Neural crest cell (in vitro differentiated cells): ENCODE measurements at places on chromosomes 5 and 9.
A peak's percentile ranks its signal among the peaks of the same experiment; 100 is the strongest.

GRCh38 chr9:70553707-70554673 is 139.5 kb upstream of the KLF9 start:
- DNase-seq, result no peak

DNA sequence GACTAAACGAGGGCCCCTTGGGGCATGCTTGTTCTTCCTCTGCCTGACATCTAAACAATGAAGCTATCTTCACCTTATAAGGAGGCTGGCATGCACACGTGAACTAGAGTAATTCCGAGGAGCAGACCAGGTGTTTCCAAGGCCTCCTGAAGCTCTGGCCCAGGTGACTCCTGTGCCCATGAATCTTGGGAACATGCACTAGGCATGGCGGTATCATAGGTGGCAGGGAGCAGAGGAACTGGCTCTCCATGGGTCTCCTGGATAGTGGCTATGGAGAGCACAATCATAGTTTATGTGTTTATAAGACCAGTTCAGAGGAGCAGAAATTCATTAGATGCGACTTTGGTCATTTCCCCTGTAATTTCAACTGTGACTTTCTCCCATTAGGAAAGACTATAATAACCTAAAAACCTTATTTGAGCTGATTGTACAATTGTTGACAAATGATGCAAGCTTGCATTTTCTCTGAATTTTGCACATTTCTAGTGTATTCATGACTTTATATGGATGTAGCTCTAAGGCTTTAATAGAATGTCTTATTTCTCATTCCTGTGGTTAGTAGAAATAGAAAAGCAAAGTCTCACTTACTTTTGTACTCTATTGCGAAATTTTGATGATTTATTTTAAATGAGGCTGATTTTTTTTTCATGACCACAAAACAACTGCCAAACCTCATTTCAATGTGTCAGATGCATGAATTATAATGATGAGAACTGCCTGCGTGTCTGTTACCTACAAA is 135.3 kb upstream of the RPS23 start:
- no peak for DNase-seq

DNA sequence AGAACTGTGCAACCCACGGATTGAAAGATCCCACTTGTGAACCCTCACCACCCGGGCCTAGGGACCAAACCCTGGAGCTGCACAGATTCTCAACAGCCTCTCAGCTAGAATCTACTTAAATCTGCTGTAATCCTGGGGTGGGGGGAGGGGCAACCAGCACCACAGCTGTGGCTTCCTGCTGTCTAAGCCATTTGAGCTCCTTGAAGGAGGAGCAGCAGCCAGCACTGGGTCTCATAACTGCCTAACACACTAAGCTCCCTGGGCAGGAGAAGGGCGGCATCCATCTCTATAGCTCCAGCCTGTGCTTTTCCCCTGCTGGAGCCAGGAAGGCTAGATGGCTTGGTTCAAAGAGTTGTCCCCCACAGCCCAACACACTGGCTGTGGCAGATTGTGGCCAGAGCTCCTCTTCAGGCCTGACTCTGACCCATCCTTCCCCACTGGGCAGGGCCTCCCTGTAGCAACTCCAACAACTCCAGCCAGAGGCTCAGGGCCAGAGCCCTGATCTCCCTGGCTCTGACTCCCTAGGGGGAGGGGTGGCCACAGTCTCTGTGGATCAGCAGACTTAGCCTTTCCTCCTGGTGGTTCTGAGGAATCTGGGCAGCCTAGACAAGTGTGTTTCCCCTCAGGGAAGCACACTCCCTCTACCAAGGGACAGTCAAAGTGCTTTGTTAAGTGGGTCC is 72.0 kb upstream of the C9orf72 start:
- no peak for DNase-seq

DNA sequence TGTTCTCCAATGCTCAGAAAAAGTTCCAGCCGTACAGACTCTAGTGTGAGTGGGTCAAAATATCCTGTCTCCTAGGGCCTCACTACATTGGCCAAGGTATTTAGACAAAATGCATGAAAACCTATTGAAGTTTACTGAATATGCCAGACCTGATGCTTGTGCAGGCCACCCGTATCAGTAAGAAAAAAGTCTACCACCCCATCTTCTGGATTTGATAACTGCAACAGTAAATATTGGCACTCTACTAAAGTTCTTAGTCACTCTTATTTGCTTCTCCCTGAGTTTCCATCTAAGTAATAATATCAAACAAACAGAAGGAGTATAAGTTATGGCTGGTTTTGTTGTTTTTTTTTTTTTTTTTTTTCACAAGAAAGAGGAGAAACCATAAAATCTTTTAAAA is 627.7 kb upstream of the KLF4 start:
- DNase-seq, result no peak

DNA sequence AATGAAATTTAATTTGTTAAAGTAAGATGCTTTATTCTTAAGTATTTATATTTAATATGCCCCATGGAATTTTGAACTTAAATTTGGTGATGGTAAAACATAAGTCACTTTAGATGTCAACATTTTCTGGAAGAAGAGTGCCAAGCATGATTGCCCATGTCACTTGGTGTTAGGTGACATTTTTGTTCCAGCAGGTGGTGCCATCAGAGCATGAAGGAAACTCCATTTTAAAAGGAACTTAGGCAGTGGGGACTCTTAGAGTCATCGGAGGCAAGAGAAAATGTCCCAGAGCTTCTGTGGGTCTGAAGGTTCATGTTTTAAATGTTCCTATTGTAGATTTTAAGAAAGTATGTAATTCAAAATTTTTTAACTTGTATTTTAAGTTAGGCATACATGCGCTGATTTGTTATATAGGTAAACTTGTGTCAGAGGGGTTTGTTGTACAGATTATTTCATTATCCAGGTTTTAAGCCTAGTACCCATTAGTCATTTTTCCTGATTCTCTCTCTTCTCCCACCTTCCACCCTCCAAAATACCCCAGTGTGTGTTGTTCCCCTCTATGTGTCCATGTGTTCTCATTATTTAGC is 789.3 kb downstream of the SEMA5A start:
- peak; percentile 28 for DNase-seq

DNA sequence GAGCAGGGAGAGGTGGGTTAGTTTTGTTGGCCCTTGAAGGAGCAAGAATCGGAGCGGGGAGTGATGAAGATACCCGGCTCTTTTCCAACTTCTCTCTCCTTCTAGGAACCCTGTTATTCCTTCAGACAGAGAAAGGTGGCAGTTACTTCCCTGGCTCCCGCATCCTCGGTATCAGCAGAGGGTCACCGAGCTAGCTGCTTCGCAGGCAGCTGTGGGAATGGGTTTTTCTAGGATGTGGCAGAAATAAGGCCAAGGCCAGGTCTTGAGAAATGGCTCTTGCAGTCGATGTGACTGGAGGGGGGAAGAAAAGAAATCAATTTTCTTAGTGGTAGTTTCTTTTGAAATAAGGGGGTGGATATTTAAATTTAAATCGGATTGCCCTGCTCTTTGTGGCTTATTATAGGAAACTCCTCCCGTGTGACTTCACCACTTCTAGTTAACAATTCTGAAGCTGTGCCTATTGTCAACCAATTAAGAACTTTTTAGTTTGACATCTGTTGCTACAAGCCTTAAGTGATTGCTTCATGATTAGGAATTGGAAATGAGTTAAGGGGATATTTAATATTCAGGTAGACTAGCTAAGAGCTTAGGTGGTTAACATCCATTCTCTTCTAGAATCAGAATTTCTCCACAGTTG is 1.4 kb downstream of the SAP30L start:
- no peak for DNase-seq

DNA sequence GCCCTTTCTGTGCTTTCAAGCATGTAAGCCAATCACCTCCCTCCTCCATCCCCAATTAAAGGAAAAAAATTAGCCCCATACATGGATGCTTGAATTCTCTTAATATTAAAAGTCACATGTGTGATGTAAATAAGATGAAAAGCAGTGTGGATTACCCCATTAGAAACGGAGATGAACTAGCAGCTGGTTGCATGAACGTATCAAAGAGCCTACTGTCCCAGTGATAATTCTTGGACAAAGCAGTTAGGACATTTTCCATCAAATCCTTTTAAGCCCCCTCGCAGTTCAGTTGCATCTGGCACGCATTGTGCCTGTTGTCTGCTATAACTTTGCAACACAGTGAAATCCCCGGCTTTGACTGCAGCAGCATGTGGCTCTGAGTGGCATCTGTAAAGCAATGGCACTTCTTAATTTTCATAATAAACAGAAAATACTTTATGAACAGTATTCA is 285.6 kb downstream of the FBXL7 start:
- no peak for DNase-seq

DNA sequence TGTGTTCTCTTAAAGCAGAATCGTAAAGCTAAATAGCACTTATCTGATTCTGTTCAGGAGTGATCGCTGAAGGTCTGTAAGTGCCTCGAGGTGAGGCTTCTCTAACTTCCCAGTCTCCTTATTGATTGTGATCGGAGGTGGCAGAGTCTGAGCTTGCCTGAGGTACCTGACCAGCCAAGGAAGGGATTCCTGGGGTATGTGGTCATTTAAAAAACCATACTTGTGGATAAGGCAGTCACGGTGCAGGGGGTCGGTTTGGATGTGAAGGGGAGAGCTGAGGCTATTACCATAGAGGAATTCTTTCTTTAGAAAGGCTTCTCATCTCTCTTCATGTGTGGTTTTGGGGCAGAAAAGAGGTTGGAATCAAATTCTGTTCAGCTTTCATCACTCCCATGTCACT is 193.7 kb downstream of the TLE4 start:
- DNase-seq, result no peak

DNA sequence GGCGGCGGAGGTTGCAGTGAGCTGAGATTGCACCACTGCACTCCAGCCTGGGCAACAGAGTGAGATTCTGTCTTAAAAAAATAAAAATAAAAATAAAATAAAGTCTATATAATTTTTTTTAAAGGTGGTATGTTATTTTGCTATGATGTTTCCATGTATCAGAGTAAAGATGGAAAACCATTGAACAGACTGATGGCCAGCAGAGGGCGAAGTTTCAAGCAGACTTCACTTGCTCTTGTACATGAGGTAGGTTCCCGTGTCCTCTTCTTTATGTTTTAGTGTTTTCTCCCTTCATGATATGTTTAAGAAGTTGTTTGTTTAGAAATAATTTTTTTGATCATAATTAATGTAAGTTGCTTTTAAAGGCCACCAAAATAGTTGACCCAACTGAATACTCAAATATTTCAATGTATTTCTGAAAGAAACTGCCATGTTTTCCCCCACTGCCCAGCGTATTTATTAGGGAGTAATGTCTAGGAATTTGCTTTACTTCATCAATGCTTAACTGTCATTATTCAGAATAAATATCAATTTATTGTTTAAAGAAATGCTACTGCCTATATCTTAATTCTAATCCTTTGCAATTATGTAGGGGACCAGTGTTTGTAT is 146.4 kb downstream of the HACD4 start:
- peak; percentile 48 for DNase-seq

GRCh38 chr5:90231688-90232087 is 177.9 kb downstream of the CETN3 start:
- DNase-seq, result no peak

- no peak for DNase-seq
These were observed 16.9 kb downstream of the SEMA4D start for GRCh38 chr9:89480825-89481537.

- DNase-seq, result no peak
These were observed 64.9 kb upstream of the STK32A start for GRCh38 chr5:147169901-147170300.

GRCh38 chr9:18544456-18544855 is 70.5 kb downstream of the ADAMTSL1 start:
- no peak for DNase-seq

DNA sequence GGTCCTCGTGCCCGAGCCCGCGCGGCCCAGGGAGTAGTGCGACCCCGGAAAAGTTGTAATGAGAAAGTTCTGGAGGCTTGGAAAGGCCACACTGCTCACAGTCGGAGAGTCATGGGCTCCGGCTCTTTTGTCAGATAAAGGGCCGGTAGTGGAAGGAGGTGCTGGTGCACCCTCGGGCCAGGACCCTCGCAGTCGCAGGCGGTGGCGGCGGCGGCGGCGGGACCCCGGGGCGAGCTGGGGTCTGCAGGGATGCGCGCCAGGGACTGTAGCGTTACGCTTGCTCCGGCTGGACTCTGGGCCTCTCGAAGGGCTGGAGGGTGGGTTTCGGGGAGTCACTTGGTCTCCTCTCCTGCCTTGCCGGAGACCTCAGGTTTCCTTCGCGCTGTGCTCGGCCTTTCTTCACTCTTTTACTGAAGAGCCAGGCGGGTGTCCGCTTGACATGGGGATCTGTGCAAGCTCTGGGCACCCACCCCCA is 1.5 kb downstream of the RORB start:
- peak; percentile 20 for DNase-seq

GRCh38 chr5:41924872-41925554 is at the start of gene FBXO4:
Gene FBXO4, plus strand, starts transcription at chr5:41925281. Its CDS starts 29 bp downstream, at chr5:41925310.
- DNase-seq, result peak; percentile 69

DNA sequence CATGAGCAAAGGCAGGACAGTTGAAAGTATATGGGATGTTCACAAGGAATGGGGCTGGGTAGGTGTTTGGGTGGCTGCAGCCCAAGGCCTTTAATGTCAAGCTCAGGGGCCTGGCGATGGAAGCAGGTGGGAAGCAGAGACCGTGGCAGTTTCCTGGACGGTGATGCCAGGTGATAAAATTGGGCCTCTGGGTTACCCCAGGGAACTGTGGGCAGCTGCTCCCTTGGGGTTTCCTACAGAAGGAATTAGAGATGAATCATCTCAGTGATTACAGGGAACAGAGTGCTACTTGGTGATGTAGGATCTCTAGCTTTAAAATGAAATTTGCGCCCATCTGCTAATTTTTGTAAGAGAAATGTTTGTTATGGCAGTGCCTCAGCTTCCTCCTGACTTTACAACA is 39.2 kb downstream of the TSTD2 start:
- no peak for DNase-seq

- DNase-seq, result no peak
These were observed 12.1 kb upstream of the ORM1 start for GRCh38 chr9:114310471-114311450.

- no peak for DNase-seq
These were observed 50.9 kb downstream of the OSMR start for GRCh38 chr5:38896760-38897159.

- no peak for DNase-seq
These were observed 106.8 kb upstream of the NREP start for GRCh38 chr5:111863801-111864200.
